ENCODE measurements at places on chromosomes 7 and 10. TPM values are rescaled to one million over a fixed set of nuclear protein-coding genes. Genes with fewer than 3 reads are reported as not detected.

Gene DPP6
- not detected for total RNA-seq

Gene MOGAT3
- not detected for total RNA-seq

Gene RBP3
- total RNA-seq: not detected

GRCh38 chr7:129072479-129073011, 17.6 kb upstream of the TNPO3 start:
- DNase-seq: no peak

Gene LRWD1
- 14.7 TPM for total RNA-seq

Data from activated naive CD8-positive, alpha-beta T cell treated with anti-CD3 and anti-CD28 coated beads, Interleukin-2, amount 10 ng/mL, durations not matched to agents 7 days and 5 days (primary cell).